Right lobe of liver (tissue), 6 donors: ENCODE measurements at places on chromosomes 4 and X.

DNA sequence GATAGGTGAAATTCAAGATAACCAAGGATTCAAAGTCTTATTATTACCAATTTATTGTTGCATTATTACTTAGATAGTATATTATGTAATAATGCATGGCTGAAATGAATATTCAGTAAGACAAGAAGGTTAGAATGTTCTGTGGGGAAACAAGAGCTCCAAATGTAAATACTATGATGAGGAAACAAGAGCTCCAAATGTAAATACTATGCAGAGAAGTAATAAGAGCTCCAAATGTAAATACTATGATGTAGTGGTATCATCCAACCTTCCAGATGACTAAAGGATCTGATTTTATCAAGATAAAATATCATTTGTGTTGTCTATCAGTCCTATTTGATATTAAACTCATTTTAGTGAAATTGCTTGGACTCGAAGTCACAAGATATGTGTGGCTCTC lies 82.2 kb upstream of the PCDH18 start:
- no peaks in the 10 kb centered on the region for H3K27me3 ChIP-seq
- no peak overlapping the region for H3K27ac ChIP-seq
- no peaks in the 10 kb centered on the region for H3K4me1 ChIP-seq
- H3K36me3 ChIP-seq = no peaks in the 10 kb centered on the region
- DNase-seq = no peak

- H3K36me3 ChIP-seq = no peaks in the 10 kb centered on the region
- DNase-seq = no peak
- no peak overlapping the region for H3K27ac ChIP-seq
- no peaks in the 10 kb centered on the region for H3K4me1 ChIP-seq
Observed at GRCh38 chr4:169024762-169025161, 14.7 kb upstream of the CBR4 start.

DNA sequence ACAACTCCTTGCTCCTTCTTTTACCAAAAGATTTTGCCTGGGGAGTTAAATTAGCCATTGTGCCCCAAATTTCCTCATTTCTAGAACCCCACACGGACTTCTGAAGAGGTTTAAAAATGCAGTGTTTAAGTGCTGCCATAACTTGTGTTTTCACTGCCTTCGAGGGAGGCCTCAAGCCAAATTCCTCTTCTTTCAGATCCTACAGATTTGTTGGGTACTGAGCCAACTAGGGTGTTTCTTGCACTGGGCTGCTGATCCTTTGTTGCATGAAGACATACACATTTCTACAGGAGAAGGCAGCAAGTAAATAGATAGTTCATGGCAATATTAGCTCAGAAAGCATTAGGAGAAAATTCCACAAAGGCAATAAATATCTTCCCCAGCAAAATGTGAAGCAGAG lies 43.8 kb downstream of the GLRA2 start:
- H3K27ac ChIP-seq = no peak overlapping the region
- H3K4me3 ChIP-seq = no peak overlapping the region
- no peaks in the 10 kb centered on the region for H3K4me1 ChIP-seq
- no peaks in the 10 kb centered on the region for H3K27me3 ChIP-seq

DNA sequence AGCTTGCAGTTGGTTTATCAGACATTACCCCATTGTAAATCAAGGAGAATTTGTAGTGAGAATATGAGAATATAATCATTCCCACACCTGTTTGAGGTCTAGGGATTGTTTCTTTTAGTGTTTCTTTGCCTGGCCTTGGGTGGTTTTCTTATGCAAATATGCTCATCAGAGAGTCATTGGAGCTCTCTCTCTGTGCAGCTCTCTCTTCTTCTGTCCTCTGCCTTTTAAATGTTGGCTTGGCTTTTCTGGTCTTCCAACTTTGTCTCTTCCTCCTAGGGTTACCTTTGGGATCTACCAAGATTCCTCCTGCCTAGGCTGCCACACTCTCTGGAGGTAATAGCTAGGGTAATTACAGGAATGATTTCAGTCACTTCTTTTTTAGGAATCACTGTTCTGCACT lies 102.3 kb upstream of the ARSJ start:
- H3K4me1 ChIP-seq = no peaks in the 10 kb centered on the region
- no peaks in the 10 kb centered on the region for H3K27me3 ChIP-seq
- no peak overlapping the region for H3K27ac ChIP-seq
- no peaks in the 10 kb centered on the region for H3K36me3 ChIP-seq

DNA sequence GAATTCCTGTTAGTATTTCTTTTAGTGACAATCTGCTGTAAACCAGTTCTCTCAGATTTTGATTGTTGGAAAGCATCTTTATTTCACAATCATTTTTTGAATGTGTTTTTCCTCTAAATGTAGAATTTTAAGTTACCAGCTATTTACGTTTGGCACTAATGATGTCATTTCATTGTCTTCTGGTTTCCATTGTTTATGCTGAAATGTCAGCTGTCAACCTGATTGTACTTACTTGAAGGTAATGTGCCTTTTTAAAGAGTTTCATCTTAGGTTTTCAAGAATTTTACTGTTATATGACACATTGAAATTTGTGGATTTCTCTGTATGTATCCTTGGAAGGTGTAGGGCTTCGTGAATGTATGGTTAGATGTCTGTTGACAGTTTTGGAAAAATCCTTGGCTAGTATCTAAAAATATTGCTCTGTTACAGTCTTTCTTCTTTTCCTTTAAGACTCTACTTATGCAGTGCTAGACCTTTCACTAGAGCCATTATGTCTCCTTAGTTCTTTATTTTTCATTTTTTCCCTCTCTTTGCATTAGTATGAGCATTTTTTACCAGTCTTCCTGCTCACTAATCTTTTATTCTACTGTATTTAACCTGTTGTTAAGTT lies 30.4 kb downstream of the SMAD1 start:
- no peak overlapping the region for H3K4me3 ChIP-seq
- H3K27ac ChIP-seq = no peak overlapping the region
- DNase-seq = no peak
- no peaks in the 10 kb centered on the region for H3K27me3 ChIP-seq
- H3K4me1 ChIP-seq = no peaks in the 10 kb centered on the region

GRCh38 chrX:68087526-68087925 lies 345.8 kb downstream of the OPHN1 start:
- H3K27ac ChIP-seq = no peak overlapping the region
- H3K4me1 ChIP-seq = no peaks in the 10 kb centered on the region

- H3K27me3 ChIP-seq = peaks cover 15% of the 10 kb centered on the region
- H3K4me3 ChIP-seq = no peak within 1 kb of the TSS
- no peaks in the 10 kb centered on the region for H3K4me1 ChIP-seq
- no peak within 1 kb of the TSS for H3K27ac ChIP-seq
- no peaks in the 10 kb centered on the region for H3K36me3 ChIP-seq
- DNase-seq = no peak
Observed at GRCh38 chrX:43973249-43974099, at the start of gene NDP. TSS of gene NDP (minus strand) at chrX:43973390. CDS start at chrX:43958645, 14,745 bp downstream.

- H3K4me3 ChIP-seq = no peak overlapping the region
- no peak overlapping the region for H3K27ac ChIP-seq
- no peaks in the 10 kb centered on the region for H3K36me3 ChIP-seq
- H3K27me3 ChIP-seq = no peaks in the 10 kb centered on the region
- no peaks in the 10 kb centered on the region for H3K4me1 ChIP-seq
- DNase-seq = no peak
Observed at GRCh38 chr4:117370944-117371668, 285.7 kb upstream of the TRAM1L1 start.

- H3K4me1 ChIP-seq = no peaks in the 10 kb centered on the region
- H3K4me3 ChIP-seq = no peak overlapping the region
- no peak overlapping the region for H3K27ac ChIP-seq
- no peak for DNase-seq
Observed at GRCh38 chrX:153870288-153870690, 15.7 kb downstream of the L1CAM start.

GRCh38 chr4:56220261-56220660 lies 167.0 kb downstream of the AASDH start:
- H3K36me3 ChIP-seq = no peaks in the 10 kb centered on the region
- no peak overlapping the region for H3K27ac ChIP-seq
- no peak overlapping the region for H3K4me3 ChIP-seq
- no peak for DNase-seq
- no peaks in the 10 kb centered on the region for H3K4me1 ChIP-seq
- no peaks in the 10 kb centered on the region for H3K27me3 ChIP-seq

DNA sequence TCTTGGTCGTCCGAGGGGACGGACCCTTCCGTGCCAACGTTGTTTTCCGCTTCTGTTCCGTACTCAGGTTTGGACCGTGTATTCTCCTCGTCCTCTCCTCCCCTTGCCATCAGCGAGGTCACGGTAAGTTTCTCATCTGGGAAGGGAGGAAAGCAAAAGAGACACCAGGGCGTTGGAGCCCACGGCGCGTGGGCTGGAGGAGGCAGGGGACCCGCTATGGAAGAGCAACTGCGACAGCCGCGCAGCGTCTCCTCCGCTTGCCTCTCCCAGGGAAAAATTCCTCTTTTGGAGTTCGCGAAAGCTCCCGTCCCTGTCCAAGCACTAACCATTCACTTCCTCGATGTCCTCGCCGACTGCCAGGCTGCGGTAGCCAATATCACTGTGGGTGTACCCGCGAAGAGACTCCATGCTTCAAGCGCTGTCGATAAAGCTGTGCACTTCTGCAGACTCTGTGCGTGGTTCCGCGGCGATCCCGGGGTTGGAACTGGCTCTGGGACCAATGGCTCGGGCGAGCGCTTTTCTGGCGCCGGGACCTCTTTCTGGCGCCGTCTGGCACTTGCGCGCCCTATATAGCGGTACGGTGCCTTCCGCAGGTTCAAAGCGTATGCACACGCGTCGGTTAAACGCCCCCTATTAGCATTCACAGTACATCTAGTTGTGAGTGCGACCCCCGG lies at the start of gene ESX1:
TSS of gene ESX1 (minus strand) at position 492 of the 674 bp plus-strand sequence. CDS start at position 408, 84 bp downstream.
- H3K36me3 ChIP-seq = no peaks in the 10 kb centered on the region
- H3K27ac ChIP-seq = no peak within 1 kb of the TSS

DNA sequence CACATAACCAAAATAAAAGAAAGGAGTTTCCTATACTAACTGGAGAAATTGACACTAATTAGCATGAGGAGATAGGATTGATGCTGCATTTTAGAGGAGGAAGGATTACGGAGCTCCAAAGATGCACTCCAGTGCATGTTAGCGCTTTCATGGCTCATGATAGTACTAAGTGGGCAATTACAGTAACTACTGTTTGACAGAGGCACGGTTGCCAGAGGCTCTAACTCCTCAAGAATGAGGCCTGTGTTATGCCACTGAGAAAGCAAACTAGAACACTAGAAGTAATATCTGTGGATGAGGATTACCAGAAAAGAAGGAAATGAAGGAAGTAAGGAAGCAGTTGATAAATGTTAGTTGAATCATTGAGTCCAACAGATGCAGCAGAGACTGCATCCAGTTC lies 19.6 kb upstream of the PDGFC start:
- no peaks in the 10 kb centered on the region for H3K36me3 ChIP-seq
- H3K4me1 ChIP-seq = no peaks in the 10 kb centered on the region
- no peak for DNase-seq
- H3K27ac ChIP-seq = no peak overlapping the region
- no peaks in the 10 kb centered on the region for H3K27me3 ChIP-seq

GRCh38 chr4:65242156-65242846 lies 428.0 kb downstream of the EPHA5 start:
- no peak overlapping the region for H3K27ac ChIP-seq
- no peak overlapping the region for H3K4me3 ChIP-seq
- H3K4me1 ChIP-seq = no peaks in the 10 kb centered on the region
- H3K36me3 ChIP-seq = no peaks in the 10 kb centered on the region

GRCh38 chr4:104749062-104749461 lies 254.4 kb upstream of the CXXC4 start:
- H3K36me3 ChIP-seq = no peaks in the 10 kb centered on the region
- H3K27ac ChIP-seq = no peak overlapping the region
- no peak overlapping the region for H3K4me3 ChIP-seq
- H3K4me1 ChIP-seq = no peaks in the 10 kb centered on the region
- no peaks in the 10 kb centered on the region for H3K27me3 ChIP-seq
- DNase-seq = no peak

DNA sequence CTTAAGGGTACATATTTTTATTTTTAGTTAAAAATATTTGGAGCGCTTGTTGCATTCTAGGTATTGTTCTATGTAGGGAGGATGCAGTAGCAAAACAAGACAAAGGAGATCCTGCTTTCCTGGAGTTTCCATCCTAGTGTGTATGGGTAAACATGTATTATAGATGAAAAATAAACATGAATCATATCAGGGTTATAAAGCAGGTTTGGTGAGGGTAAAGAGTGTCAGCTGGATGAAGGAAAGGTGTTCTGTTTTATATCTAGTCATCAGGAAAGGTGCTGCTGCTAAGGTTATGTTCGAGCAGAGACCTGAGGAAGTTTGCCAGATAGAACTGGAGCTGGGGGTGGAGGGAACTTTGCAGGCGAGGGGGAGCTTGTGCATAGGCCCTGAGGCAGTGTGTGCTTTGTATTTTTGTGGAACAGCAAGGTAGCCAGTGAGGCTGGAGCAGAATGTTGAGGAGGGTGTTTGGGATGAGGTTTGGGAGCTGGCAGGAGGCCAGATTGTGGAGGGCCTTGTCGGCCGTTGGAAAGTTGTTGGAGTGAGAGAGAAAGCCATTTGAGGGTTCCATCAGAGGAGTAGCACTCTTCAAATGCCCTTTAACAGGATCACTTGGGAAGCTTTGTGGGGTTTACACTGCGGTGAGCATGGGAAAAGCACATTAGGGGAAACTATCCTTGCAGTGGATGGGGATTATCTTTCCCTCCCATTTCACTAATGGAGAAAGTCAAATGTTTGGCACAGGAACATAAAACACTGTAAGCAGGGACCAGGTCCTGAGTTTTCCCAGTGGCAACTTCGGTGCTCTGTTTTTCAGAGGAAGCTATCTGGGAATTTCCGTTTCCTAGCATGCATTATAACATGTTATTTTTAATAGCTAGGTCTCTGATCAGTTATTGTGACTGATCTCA lies 35.9 kb downstream of the AFF1 start:
- no peaks in the 10 kb centered on the region for H3K4me1 ChIP-seq
- no peaks in the 10 kb centered on the region for H3K36me3 ChIP-seq
- H3K27ac ChIP-seq = no peak overlapping the region
- no peak for DNase-seq
- H3K4me3 ChIP-seq = no peak overlapping the region

DNA sequence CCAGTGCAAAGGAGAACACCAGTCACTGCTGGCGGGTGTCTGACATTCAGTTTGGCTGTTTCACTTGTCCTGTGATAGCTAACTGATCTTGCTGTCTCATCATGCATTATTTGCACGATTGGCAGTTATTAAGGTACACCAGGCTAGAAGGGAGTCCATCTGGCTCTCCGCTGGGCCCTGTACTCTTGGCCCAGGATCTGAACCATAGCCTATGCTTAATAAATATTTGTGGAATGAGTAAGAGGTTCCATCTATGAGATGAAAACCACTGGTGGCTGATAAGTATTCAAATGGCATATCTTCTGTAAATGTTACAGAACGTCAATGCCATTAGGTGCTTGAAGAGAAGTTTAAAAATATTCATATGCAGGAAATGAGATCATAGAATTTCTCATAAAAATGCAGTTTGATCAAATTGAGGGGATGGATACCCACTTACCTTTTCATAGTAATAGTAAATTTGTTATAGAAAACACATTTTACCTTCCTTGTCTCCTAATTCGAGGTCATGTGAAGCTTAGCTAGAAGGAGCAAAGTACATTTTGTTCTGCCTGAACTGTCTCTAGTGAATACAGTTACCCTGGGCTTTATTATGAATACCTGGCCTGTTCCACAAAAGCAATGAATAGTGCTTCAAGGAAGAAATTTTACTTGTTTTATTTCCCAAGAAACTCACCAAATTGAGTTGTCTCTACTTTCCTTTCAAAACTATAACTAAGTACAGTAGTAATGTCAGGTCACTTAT lies 213.5 kb downstream of the CBR4 start:
- H3K4me3 ChIP-seq = no peak overlapping the region
- H3K36me3 ChIP-seq = no peaks in the 10 kb centered on the region
- peak; percentile 51 for DNase-seq
- H3K4me1 ChIP-seq = no peaks in the 10 kb centered on the region
- H3K27ac ChIP-seq = no peak overlapping the region

GRCh38 chr4:2667428-2667827 lies 88.7 kb downstream of the TNIP2 start:
- no peak for DNase-seq
- H3K36me3 ChIP-seq = peaks cover 9% of the 10 kb centered on the region
- no peaks in the 10 kb centered on the region for H3K4me1 ChIP-seq
